Activated CD4-positive, alpha-beta T cell treated with anti-CD3 and anti-CD28 coated beads, Interleukin-2, amount 50 U/mL, for 48 hours (primary cell): ENCODE measurements at places on chromosomes 5 and 9.
A peak's percentile ranks its signal among the peaks of the same experiment; 100 is the strongest.

- DNase-seq = no peak
Observed at GRCh38 chr5:36897616-36898015, 21.0 kb downstream of the NIPBL start.

DNA sequence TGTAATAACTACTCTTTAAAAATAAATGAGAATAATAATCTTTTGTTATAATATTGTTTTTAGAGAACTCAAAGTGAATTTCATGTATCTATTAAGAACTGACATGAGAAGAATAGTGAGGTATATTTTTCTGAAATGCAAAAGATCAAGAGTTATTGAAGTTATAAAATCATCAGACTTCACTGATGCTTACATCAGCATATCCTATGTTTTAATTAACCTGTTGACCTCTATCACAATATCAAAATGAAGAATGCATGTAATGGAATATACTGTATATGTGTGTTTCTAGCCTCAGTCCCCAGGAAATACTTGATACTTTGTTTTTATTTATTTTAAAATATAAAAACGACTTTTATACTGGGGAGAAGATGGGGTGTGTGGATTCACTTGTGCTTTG, 533.1 kb downstream of the KCTD16 start:
- DNase-seq = no peak

GRCh38 chr5:73827106-73827450, 201.1 kb downstream of the ARHGEF28 start:
- DNase-seq = no peak

GRCh38 chr5:43642428-43642827, 39.4 kb downstream of the NNT start:
- DNase-seq = no peak

DNA sequence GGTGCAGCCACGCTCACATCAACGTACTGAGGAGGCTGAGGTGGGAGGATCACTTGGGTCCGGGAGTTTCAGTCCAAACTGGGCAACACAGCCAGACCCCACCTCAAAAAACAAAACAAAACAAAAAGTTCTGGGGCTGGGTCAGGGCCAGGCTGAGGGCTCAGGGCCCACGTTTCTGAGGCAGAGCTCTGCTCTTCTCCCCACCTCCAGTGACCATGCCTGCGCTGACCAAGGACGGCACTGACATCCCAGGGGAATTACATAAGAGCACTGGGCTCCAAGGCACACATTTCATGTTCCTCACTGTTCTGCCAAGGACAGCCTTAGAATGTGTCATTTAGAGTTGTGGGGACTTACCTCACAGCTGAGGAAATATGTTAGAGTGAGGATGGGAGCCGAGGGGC, 40.4 kb upstream of the TESK1 start:
- no peak for DNase-seq

DNA sequence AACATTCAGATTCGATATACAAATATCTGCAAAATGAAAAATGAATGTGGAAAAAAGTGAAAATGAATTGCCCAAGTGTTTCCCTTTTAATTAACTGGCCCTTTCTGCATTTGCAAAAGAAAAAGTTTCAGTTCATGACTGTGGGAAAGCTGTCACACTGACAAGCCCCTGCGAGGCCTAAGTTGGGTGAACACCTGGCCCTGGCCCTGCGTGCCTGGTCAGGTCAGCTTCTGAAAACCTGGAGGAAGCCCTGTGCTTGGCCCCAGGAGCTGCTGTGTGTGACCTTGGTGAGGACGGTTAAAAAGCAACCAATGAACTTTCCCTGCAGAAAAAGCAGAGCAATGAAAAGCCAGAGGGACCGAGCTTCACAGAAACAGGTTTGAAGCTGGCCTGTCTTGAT, 41.0 kb upstream of the SHC3 start:
- DNase-seq = no peak

GRCh38 chr5:120765189-120765588, 301.1 kb downstream of the PRR16 start:
- DNase-seq = no peak

DNA sequence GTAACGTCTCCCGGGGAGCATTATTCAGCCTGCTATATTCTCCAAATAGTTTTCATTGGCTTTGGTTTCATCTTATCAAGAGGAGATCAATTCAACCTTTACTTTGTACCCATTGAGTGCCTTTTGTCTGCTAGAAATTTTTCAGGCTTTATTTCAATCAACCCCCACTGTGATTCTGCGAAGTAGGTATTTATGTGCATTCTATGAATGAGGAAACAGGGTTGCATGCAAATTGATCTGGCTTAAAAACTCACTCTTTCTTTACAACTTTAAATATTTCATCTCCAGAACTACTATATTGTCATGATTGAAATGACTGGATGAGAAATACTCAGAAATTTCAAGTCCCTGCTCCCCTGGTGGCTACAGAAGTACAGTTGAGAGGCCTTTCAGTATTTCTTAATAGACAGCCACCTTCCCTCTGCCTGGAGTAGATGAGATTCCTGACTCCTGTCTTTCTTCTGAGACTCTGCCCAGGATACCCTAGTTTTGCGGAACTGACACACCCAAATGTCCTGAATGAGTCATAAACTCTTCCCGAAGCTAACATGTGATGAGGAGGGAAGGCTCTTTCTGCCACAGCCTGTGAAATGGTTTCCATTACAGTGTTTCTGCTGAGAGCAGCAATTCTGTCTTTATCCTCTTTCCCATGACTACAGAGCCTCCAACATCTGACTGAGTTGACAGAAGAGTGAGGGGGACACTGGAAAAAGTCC, 52.6 kb upstream of the TNC start:
- no peak for DNase-seq

GRCh38 chr5:39599721-39600431, 175.1 kb upstream of the DAB2 start:
- no peak for DNase-seq

DNA sequence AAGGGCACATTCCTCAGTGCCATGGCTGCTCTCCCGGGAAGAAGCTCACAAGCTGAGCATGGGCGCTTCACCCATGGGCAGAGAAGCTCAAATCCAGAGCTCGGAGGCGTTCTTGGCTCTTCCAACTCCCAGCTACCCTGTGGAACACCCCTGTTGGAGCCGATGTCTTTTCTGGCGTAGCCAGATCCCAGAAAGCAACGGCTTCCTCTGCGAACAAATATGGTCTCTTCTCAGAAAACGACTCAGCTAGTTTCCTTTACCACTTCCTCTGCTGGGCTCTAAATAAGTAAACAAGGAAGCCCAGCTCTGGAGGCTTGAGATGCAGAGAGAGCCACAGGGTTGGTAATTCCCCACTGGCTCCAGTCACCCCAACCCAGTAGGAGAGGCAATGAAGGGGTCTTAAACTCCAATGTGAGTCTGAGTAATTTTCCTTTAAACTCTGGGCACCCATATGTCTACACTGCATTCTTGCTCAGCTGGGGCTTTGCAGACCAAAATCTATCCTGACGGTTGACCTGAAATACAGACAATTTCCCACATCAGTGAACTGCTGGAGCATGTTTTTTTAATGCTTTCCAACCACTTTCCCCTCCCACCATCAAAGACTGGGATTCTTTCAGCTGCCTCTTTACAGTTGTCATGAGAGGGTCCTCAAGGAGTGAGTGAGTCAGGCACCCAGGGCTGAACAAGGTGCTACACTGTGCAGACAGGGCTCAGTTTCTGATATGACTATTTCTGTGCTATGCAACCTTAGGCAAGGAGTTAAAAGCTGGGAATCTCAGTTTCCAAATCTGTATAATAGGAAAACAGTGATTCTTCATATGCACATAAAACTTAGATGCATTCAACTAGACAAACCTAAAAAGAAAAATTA, at the start of gene LCP2:
LCP2 (minus strand) TSS at position 189 of the 874 bp plus-strand sequence; CDS start at position 23, 166 bp downstream.
- DNase-seq = peak; percentile 54

DNA sequence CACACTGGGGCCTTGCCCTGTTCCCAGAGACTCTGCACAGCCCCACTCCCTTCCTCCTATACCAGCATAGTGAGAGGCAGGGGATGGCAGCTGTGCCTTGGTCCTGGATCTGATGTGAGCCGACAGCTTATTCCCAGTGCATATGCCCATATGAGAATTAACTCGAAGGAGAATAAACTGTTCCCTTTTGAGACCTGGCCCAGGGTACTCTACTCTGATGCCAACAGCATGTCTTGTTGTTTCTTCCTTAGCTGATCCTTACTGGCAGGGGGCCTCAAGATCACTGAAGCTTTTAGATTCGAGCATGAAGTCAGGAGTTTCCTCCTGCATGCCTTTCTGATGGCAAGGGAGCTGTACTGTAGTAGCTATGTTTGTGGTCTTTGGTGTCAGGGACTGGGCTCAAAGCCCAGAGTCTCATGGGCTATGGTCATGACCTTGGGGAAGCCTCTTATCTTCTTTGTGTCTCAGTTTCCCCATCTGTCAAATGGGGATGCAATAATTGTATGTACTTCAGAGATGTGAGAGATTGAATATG, 57.1 kb downstream of the DOCK2 start:
- no peak for DNase-seq

DNA sequence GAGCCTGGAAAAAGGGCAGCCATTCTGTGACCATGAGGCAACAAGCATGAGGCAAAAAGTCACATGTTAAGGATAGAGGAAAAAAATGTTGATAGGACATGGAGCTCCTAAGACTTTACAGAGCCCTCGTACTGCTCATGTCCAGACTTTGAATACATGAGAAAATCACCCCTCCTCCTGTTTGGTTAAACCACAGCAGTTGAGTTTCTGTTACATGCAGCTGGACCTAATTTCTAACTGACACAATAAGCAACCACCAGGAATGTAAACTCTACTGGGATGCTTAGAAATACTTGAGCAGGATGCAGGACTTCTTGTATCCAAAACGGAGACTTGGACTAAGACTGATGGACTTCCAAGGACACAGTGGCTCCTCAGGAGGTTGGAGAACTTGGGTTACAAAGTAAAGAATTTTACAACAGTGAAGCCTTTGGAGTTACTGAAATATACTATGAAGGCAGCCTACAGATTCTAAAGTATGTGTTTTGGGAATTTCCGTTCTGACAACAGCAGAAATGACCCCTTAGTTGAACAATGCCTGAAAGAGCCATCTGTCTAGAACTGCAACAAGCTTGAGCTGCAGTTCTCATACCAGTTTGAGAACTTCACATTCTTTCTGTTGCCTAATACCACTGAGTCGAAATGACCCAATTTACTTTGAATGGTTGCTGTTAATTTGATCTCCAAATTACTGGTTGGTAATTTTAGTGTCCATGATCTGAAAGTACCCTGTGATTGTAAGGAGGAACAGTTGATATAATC, 268.9 kb downstream of the PIK3R1 start:
- DNase-seq = no peak

GRCh38 chr9:101458963-101459631, 23.5 kb upstream of the ALDOB start:
- DNase-seq = peak; percentile 1

- no peak for DNase-seq
Observed at GRCh38 chr9:135552698-135553171, 6.8 kb downstream of the OBP2A start.

DNA sequence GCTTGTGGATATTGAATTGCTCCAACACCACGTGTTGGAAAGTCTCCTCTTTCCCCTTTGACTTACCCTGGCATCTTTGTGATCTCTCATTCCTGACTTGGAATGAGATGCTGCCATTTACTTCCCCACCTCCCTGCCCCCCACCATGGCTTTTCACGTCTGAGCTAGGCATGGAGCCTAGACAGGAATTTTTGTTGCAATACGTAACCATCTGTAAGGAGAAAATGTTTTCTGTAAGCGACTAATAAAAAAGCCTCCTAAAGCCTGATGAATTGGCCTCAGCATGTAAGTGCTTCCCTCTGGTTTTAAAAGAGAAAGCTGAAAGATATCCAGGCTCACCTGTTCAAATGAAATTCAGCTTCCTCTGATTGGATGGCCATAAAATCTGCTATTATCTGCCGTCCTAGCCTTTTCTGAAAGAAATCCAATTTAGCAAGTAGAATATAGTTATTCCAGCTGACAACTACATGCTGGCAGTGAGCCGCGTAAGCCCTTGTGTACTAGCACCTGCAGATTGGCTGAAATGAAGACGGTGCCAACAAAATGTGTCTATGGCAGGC, 200.1 kb downstream of the NSG2 start:
- DNase-seq = no peak

GRCh38 chr5:170303549-170303948, 6.0 kb upstream of the LCP2 start:
- no peak for DNase-seq

GRCh38 chr9:120032639-120033038, 547.3 kb downstream of the CDK5RAP2 start:
- DNase-seq = no peak

DNA sequence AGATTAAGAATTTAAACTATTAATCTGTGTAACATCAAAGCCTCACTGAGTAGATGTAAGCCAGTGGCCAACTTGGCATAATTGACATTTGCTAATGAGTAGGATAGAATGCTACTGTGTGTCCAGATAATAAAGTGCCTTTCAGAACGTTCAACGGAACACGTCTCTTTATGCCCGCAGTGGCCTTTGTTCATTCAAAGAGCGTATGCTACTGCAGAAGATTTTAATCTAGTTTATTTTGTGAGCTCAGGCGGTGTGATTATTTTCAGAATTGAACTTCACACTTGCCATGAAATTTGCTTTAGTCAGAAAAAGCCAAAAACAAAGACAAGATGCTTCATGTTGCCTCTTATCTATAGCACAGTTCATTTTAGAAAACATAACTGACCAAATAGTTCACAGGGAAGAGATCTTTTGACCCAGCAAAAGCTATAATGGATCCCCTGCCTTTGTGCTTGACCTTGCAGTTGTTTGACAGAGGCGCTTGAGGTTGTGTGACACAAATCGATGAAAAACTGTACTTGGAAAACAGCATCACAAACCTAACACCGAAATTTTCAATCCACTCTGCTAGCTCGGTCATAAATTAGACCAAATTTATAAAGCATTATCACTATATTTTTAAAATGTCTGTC, 530.9 kb upstream of the TYRP1 start:
- no peak for DNase-seq

DNA sequence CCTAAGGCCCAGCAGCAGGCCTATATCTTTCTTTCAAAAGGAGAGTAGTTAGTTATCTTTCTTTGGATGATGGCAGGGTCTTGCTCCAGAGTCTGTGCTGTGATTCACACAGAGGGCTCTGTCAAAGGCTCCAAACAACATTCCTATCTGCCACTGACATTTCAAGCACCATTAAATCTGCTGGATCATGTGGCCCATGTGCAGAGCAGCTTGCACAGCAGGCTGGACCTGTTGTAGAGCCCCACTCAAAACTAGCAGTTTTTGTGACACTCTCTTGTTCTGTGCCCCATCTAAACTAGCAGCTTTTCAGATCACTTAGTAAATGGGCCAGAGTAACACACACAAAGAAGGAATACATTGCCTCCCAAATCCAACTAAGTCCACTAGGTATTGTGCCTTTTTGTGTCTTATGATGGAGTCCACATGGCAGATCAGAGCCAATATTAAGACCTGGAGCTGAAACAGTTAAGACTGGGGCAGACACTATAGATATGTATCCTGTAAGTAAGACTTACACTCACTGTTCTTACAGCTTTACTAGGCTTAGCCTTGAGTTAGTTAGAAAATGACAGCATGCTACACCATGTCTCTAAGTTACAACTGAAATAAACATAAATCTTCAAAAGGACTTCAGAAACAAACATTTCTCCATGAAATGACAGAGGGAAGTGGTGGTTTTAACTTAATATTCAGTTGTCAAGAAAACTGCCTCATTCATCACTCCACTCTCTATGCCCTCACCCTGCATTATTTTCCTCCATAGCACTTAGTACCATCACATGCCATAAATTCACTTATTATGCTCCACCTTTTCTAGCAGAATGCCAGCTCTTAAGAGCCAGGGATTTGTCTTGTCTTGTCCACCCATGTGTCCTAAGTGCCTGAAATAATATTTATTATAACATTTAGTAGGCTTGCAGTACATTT, 400.9 kb downstream of the RAB3C start:
- no peak for DNase-seq

- no peak for DNase-seq
Observed at GRCh38 chr9:33851301-33851700, 34.3 kb downstream of the UBE2R2 start.
